ENCODE measurements at places on chromosomes 1 and 21. TPM values are rescaled to one million over a fixed set of nuclear protein-coding genes. Genes with fewer than 3 reads are reported as not detected.

DNA sequence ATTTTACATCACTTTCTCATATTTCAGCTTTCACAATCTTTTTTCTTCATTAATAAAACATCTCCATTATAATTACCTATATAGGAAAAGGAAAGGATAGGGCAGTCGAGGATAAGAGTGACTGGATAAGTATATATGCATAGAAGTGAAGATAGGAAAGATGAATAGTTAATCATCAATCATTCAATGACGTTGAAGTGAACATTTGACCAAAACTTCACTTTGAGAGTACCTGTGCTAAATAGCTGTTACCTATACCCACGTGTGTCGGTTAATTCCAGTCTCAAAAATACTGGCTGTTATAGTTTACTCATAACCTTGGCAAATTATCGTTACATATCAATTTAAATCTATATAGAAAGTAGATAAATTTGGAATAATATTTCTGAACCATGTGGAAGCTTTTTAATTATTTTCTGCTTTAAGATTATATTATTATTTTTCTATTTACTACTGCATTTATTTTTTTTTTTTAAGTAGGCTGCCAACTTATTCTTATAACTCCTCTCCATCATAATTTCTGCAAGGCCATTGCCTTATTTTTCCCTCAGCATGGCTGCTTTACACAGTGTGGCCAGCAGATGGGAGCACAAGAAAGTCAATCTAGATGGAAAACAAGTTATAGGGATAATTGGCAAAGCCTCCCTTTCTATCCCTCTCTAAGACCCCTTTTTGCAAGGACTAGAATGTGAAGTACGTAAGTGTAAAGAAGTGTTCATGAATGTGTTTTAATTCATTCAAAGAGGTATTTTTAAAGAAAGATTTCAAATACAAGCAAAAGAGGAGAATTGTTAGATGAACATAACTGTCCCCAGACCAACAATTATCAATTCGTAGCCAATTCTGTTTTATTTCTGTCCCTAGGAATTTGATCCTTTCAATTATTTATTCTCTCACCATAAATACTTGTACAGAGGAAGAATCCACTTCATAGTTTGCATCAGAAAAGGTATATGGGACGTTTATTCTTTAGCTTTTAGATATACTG lies 290.4 kb downstream of the KCNT2 start:
- no peaks in the 10 kb centered on the region for H3K36me3 ChIP-seq
- H3K4me3 ChIP-seq: no peak overlapping the region
- no peak overlapping the region for H3K27ac ChIP-seq
- no peaks in the 10 kb centered on the region for H3K27me3 ChIP-seq
- H3K4me1 ChIP-seq: no peaks in the 10 kb centered on the region

GRCh38 chr1:202165942-202166843 lies 5.8 kb upstream of the PTPN7 start:
- peaks cover 51% of the 10 kb centered on the region for H3K4me1 ChIP-seq
- no peaks in the 10 kb centered on the region for H3K36me3 ChIP-seq
- no peak for DNase-seq
- H3K27me3 ChIP-seq: no peaks in the 10 kb centered on the region

EXTL1 gene
- total RNA-seq: not detected

- peak overlapping the region; percentile 84 for H3K4me3 ChIP-seq
- DNase-seq: peak; percentile 35
- H3K4me1 ChIP-seq: peaks cover 74% of the 10 kb centered on the region
- H3K27ac ChIP-seq: peak overlapping the region; percentile 94
- H3K27me3 ChIP-seq: no peaks in the 10 kb centered on the region
Observed at GRCh38 chr21:31180256-31181081, 142.2 kb upstream of the KRTAP19-8 start.

GRHL3 gene
- not detected for total RNA-seq

- no peaks in the 10 kb centered on the region for H3K36me3 ChIP-seq
- no peak for DNase-seq
Observed at GRCh38 chr1:175656416-175656815, 87.0 kb downstream of the TNR start.

SPTA1 gene
- total RNA-seq: 0.31 TPM

ACTA1 gene
- not detected for total RNA-seq

OR14I1 gene
- not detected for total RNA-seq

INKA2 gene
- 2.3 TPM for total RNA-seq

GRCh38 chr1:200015811-200016210 lies 11.7 kb upstream of the NR5A2 start:
- no peaks in the 10 kb centered on the region for H3K36me3 ChIP-seq
- H3K27ac ChIP-seq: no peak overlapping the region
- H3K4me3 ChIP-seq: no peak overlapping the region
- no peak for DNase-seq
- H3K4me1 ChIP-seq: no peaks in the 10 kb centered on the region

DNA sequence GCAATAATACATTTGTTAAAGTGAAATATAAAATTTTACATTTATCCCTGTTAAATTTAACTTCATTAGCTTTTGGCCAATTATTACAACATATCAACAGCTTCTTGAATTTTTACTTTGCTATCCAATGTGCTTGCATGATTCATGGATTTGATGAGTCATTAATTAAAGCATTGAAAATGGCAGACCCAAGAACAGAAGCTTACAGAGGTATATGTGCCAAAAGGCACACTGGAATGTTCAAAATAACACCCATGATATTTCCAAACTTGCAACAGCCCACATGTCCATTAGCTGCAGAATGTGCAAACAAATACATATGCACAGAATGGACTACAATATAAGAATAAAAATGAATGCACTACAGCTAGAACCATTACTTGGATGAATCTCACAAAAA lies 76.4 kb upstream of the MAN1A2 start:
- H3K36me3 ChIP-seq: no peaks in the 10 kb centered on the region
- H3K4me3 ChIP-seq: no peak overlapping the region
- no peak for DNase-seq
- no peaks in the 10 kb centered on the region for H3K4me1 ChIP-seq
- H3K27me3 ChIP-seq: no peaks in the 10 kb centered on the region

ELOVL1 gene
- 49.2 TPM for total RNA-seq

DNA sequence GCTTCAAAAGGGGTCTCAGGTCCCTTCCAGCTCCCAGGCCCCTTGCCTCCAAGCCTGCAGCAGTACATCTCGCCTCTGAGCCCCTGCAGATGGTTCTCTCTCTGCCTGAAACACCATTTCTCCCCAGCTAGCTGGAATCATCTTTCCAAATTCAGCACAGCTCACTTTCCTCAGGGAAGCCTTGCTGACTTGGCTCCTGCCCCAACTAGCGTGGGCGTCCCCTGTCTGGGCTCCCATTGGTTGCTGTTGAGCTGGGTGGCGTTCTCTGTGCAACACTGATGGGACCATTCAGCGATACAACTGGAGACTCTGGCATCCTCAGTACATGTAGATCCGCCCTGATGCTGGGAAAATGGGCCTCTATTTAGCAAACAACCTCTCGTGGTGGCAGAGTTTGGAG lies 141.3 kb upstream of the IGSF21 start:
- H3K27ac ChIP-seq: no peak overlapping the region
- H3K4me3 ChIP-seq: no peak overlapping the region
- H3K4me1 ChIP-seq: no peaks in the 10 kb centered on the region
- no peak for DNase-seq

DNA sequence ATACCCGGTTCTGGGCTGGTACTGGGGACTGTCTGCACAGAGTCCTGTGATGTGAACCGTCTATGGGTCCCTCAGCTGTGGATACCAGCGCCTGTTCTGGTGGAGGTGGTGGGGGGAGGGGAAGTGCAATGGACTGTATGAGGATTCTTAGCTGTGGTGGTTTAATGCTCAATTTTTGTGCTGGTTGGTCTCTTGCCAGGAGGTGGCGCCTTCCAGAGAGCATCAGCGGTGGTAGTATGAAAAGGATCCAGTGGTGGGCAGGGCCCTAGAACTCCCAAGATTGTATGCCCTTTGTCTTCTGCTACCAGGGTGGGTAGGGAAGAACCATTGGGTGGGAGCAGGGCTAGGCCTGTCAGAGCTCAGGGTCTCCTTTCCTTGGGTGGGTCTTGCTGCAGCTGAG lies 89.4 kb upstream of the B3GALT2 start:
- DNase-seq: no peak
- peaks cover 3% of the 10 kb centered on the region for H3K4me1 ChIP-seq

DNA sequence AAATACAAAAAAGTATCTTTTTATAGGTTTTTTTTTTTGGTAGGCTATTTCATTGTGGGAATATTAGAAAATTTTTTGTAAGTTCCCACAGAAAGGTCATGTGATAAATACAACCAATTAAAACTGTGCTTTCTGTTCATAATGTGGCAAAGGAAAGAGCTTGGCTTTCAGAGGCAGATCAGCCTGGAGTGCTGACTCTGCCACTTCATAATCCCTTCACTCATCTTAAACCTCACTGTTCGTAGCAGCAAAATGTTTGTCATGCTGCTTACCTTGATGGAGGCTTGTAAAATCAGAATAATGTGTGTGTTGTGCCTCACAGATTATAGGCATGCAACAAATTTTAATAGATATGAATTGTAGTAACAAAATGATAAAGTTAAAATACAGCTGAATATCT lies 176.8 kb downstream of the ZP4 start:
- H3K4me3 ChIP-seq: no peak overlapping the region
- no peak overlapping the region for H3K27ac ChIP-seq
- no peaks in the 10 kb centered on the region for H3K36me3 ChIP-seq
- no peaks in the 10 kb centered on the region for H3K27me3 ChIP-seq
- H3K4me1 ChIP-seq: no peaks in the 10 kb centered on the region
- DNase-seq: no peak

- peaks cover 58% of the 10 kb centered on the region for H3K36me3 ChIP-seq
- H3K27me3 ChIP-seq: no peaks in the 10 kb centered on the region
- no peak overlapping the region for H3K4me3 ChIP-seq
- H3K27ac ChIP-seq: no peak overlapping the region
- no peak for DNase-seq
- no peaks in the 10 kb centered on the region for H3K4me1 ChIP-seq
Observed at GRCh38 chr1:214658175-214658574, 55.2 kb downstream of the CENPF start.

DNA sequence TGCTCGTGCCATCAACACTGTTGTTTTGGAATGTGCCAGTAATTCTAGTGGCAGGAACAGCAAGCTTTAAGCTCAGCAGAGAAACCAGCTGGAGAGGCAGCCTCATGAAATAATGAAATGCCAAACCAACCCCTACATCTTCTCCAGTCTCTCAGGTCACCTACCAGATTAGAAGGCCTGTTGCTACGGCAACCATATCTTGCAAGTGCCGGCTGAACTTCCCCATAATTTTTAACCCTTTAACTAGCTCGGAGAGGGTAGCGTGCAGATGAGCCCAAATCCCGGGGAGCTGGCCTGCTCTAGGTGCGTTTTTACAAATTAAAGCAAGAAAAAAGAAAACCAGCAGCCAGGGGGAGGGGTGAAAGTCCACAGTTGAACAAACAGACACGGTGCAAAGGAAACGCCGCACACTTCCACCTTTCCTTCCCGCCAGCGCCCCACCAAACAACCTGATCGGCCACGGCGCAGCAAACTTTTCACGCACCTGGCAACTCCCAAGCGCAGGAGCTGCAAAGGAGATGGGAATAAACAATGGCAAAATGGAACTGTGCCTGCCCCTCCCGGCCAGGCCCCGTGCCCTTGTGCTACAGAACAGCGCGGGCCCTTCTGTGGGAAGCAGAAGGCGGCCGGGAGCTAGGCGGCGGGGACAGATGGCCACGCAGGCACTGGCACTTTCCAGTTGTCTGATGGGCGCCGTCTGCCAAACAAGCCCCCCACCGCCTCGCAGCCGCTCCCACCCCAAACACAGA lies 50.1 kb downstream of the SSBP3 start:
- H3K27me3 ChIP-seq: no peaks in the 10 kb centered on the region
- DNase-seq: peak; percentile 37
- H3K27ac ChIP-seq: peak overlapping the region; percentile 92
- peaks cover 91% of the 10 kb centered on the region for H3K4me1 ChIP-seq
- H3K4me3 ChIP-seq: peak overlapping the region; percentile 78
- peaks cover 19% of the 10 kb centered on the region for H3K36me3 ChIP-seq

FCAMR gene
- total RNA-seq: not detected

USH2A gene
- not detected for total RNA-seq

- H3K4me3 ChIP-seq: peak overlapping the region; percentile 76
- H3K27ac ChIP-seq: no peak overlapping the region
- no peaks in the 10 kb centered on the region for H3K36me3 ChIP-seq
- DNase-seq: no peak
- H3K4me1 ChIP-seq: peaks cover 34% of the 10 kb centered on the region
Observed at GRCh38 chr1:39690225-39690624, 1.0 kb downstream of the HPCAL4 start.

- H3K4me3 ChIP-seq: no peak overlapping the region
- no peaks in the 10 kb centered on the region for H3K36me3 ChIP-seq
- H3K4me1 ChIP-seq: no peaks in the 10 kb centered on the region
- no peak for DNase-seq
- no peak overlapping the region for H3K27ac ChIP-seq
Observed at GRCh38 chr1:168428063-168428731, 115.6 kb downstream of the XCL2 start.

GRCh38 chr1:198079432-198079951 lies 77.3 kb upstream of the NEK7 start:
- H3K4me3 ChIP-seq: no peak overlapping the region
- H3K36me3 ChIP-seq: no peaks in the 10 kb centered on the region
- no peak for DNase-seq
- H3K27me3 ChIP-seq: peaks cover 9% of the 10 kb centered on the region

SASS6 gene
- 12.9 TPM for total RNA-seq

GRCh38 chr1:55534565-55535121 lies 319.5 kb upstream of the USP24 start:
- H3K4me1 ChIP-seq: no peaks in the 10 kb centered on the region
- H3K27ac ChIP-seq: no peak overlapping the region
- H3K36me3 ChIP-seq: no peaks in the 10 kb centered on the region
- peaks cover 7% of the 10 kb centered on the region for H3K27me3 ChIP-seq

DNA sequence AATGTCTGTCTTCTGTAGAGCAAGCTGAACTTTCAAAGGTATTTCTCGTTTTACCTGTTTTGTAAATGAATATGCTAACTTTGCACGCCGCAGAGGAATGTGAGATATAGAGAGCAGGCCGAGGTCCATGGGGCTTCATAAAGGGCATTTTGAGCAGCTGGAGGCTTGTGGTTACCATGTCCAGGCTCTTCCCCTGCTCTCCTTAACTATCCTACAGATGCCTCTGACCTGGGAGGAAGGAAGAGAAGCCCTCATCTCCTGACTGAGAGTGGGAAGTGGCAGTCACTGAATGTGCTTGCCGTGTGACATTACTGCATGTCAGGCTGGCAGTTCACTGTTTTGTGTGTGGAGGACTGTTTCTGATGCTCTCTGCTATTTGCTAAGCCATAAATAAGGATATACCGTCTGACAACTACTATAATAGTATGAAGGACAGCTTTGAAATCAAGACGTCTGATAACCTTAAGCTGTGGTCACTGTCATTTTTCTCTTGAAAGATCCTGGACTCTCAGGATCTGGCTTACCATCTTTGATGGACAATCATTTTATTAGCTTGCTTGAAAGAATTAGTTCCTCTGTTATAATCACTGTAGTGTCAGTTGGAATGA lies 92.2 kb downstream of the DYRK1A start:
- DNase-seq: no peak
- H3K27me3 ChIP-seq: no peaks in the 10 kb centered on the region
- H3K4me3 ChIP-seq: no peak overlapping the region

SMPDL3B gene
- 0.38 TPM for total RNA-seq
